Keratinocyte (primary cell): ENCODE measurements at places on chromosomes 4 and X.

DNA sequence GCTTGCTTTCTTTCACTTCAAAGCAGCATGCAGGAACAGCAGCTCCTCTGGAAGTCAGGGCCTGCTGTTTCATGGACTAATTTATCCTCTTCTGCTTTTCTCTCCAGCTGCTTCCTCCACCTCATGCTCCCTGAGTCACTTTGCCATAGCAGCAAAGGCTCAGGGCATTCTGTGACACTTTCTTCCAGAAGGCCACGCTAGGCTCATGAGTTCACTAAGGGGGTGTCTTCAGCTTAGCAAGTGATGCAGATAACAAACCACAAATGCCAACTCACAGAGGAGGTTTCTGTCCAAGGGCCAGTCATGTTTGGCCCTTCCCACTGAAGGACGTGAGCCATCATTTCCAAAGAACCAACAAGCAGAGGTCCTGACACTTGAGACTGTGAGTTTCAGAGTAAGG lies 200.2 kb downstream of the ADGRA3 start:
- no peak for DNase-seq
- H3K36me3 ChIP-seq, result no peaks in the 10 kb centered on the region
- H3K4me3 ChIP-seq, result no peak overlapping the region

- no peak overlapping the region for H3K4me3 ChIP-seq
- H3K36me3 ChIP-seq, result no peaks in the 10 kb centered on the region
- no peaks in the 10 kb centered on the region for H3K4me1 ChIP-seq
- H3K27me3 ChIP-seq, result no peaks in the 10 kb centered on the region
- DNase-seq, result no peak
Measured at GRCh38 chrX:6383917-6384316, 151.0 kb downstream of the VCX3A start.

- H3K4me3 ChIP-seq, result no peak overlapping the region
- H3K27ac ChIP-seq, result no peak overlapping the region
- no peaks in the 10 kb centered on the region for H3K27me3 ChIP-seq
- DNase-seq, result no peak
- H3K36me3 ChIP-seq, result no peaks in the 10 kb centered on the region
- H3K4me1 ChIP-seq, result no peaks in the 10 kb centered on the region
Measured at GRCh38 chr4:24781999-24782745, 13.2 kb upstream of the SOD3 start.

DNA sequence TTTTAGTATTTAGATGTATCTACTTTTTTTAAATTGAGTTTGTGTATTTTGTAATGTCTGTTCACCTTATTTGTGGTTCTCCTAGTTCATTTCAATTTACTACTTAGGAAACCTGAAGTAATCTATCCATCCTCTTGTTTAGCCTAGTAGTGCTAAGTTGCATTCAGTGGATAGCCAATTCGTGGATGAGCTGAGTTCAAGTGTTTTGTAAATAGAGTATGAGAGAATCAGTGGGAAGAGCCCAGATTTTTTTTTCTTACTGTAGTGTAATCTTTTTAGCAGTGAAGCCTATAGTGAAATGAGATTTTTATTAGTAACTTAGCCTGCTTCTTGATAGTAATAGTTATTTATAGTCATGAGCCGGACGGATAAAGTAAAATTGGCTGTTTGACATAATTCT lies 21.7 kb downstream of the STAG2 start:
- no peak overlapping the region for H3K27ac ChIP-seq
- H3K4me3 ChIP-seq, result no peak overlapping the region
- no peaks in the 10 kb centered on the region for H3K36me3 ChIP-seq
- no peak for DNase-seq
- H3K4me1 ChIP-seq, result peaks cover 3% of the 10 kb centered on the region

DNA sequence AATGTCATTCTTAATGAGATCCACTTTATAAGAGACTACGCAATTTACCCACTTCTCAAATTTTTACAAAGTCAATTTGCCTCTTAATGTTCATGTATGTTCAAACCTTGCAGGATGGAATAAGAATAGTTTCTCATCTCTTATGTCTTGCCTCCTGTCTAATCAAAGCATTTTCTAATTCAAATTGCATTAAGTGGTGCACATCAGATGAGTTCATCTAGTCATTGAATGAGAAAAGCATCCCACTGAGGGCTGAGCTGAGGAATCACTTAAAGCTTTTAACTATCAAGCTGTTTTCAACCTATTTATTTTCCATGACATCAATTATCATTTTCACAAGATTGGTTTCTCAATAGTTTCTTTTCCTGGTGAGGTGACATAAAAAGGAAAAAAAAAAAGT lies 1964.0 kb downstream of the PCDH7 start:
- H3K27me3 ChIP-seq, result no peaks in the 10 kb centered on the region
- no peak overlapping the region for H3K4me3 ChIP-seq
- no peaks in the 10 kb centered on the region for H3K36me3 ChIP-seq

DNA sequence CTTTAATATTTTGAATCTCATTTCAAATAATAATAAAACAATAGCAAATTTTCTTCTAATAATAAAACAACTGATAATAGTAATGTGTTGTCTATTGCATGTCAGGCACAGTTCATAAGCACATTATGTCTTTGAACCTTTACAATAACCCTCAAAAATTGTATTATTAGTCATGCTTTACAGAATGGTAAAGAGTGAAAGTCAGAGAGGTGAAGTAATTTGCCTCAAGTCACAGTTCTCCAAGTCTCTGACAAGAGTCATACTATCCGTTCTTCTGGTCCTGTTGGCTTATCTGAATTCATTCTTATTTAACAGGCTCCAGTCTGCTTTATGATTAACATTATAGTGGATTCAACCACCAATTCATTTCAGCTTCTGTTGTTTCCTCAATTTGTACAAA lies 313.0 kb downstream of the AFF2 start:
- no peaks in the 10 kb centered on the region for H3K4me1 ChIP-seq
- no peak overlapping the region for H3K4me3 ChIP-seq
- H3K36me3 ChIP-seq, result no peaks in the 10 kb centered on the region
- no peak overlapping the region for H3K27ac ChIP-seq
- H3K27me3 ChIP-seq, result no peaks in the 10 kb centered on the region

DNA sequence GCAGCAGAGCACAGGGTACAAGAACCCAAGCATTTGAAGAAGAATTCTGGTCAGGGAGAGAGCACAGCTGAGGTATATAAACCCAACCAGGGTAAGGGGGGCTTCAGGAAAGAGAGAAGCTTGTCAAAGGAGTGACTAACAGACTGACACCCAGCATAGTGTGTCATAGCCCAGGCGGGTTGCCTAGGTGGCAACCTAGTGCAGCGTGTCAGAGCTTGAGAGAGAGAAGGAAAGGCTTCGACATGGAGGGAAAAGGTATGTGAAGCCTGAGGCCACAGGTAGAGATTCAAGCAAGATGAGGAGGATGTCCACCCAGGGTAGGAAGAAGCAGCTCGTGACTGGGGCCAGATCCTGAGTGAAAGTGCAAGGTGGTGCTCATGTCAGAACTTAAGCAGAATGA lies 8.5 kb upstream of the ANTXR2 start:
- no peaks in the 10 kb centered on the region for H3K36me3 ChIP-seq

- H3K27ac ChIP-seq, result no peak overlapping the region
- H3K4me3 ChIP-seq, result no peak overlapping the region
- no peaks in the 10 kb centered on the region for H3K36me3 ChIP-seq
- no peaks in the 10 kb centered on the region for H3K27me3 ChIP-seq
- no peak for DNase-seq
- H3K4me1 ChIP-seq, result peaks cover 12% of the 10 kb centered on the region
Measured at GRCh38 chr4:53234111-53234510, 131.8 kb downstream of the SCFD2 start.

DNA sequence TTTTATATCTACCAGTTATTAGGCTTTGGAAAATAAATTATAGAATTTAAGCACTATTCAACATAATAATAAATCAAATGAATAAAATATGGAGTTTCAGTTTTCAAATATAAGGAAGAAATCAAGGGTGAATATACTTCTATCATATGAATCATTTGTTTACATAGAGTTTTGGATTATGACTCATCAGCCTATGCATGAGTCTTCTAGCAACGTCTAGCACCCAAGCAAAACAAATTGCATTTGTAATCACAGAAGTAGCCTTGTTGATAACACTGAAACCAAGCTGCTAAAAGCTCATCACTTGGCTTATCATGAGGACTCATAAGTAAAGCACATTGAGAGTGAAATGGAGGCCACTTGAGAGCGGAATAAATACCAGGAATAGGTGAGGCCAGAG lies 434.6 kb downstream of the PCDH11X start:
- no peak overlapping the region for H3K27ac ChIP-seq
- H3K27me3 ChIP-seq, result no peaks in the 10 kb centered on the region
- DNase-seq, result no peak
- H3K4me3 ChIP-seq, result no peak overlapping the region
- H3K36me3 ChIP-seq, result no peaks in the 10 kb centered on the region

GRCh38 chr4:11074581-11075241 lies 354.0 kb downstream of the HS3ST1 start:
- no peak overlapping the region for H3K4me3 ChIP-seq
- H3K36me3 ChIP-seq, result no peaks in the 10 kb centered on the region
- DNase-seq, result no peak
- H3K27ac ChIP-seq, result no peak overlapping the region
- H3K27me3 ChIP-seq, result no peaks in the 10 kb centered on the region
- H3K4me1 ChIP-seq, result no peaks in the 10 kb centered on the region

- H3K4me1 ChIP-seq, result no peaks in the 10 kb centered on the region
- H3K36me3 ChIP-seq, result no peaks in the 10 kb centered on the region
- H3K4me3 ChIP-seq, result no peak overlapping the region
- peaks cover 3% of the 10 kb centered on the region for H3K27me3 ChIP-seq
- H3K27ac ChIP-seq, result no peak overlapping the region
Measured at GRCh38 chr4:87270825-87271224, 50.4 kb upstream of the KLHL8 start.

- no peaks in the 10 kb centered on the region for H3K36me3 ChIP-seq
- H3K4me1 ChIP-seq, result peaks cover 13% of the 10 kb centered on the region
- DNase-seq, result peak; percentile 28
- no peaks in the 10 kb centered on the region for H3K27me3 ChIP-seq
Measured at GRCh38 chr4:144714166-144714565, 68.2 kb downstream of the HHIP start.

DNA sequence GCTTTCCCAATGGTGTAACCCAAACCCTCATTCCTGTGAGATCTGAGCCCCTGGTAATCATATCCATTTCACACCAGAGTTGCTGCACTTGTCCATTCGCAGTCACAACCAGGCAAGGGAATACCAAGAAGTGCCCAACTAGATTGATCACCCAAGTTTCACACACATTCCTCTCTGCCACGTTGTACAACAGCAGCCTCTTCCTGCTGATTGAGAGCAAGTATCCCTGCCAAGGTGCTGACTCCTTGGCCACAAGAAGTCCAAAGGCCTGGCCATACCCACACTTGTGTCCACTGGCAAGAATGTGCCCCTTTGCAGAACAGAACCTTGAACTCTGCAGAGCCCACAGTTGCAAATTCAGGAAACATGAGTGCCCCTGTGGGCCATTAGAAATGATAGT lies 6.5 kb upstream of the ACOT9 start:
- H3K27me3 ChIP-seq, result no peaks in the 10 kb centered on the region
- no peaks in the 10 kb centered on the region for H3K36me3 ChIP-seq
- no peak overlapping the region for H3K4me3 ChIP-seq
- no peak overlapping the region for H3K27ac ChIP-seq
- no peaks in the 10 kb centered on the region for H3K4me1 ChIP-seq
- DNase-seq, result no peak

GRCh38 chr4:186037692-186038658 lies 31.0 kb upstream of the TLR3 start:
- no peaks in the 10 kb centered on the region for H3K27me3 ChIP-seq
- no peaks in the 10 kb centered on the region for H3K36me3 ChIP-seq
- no peak overlapping the region for H3K4me3 ChIP-seq
- no peaks in the 10 kb centered on the region for H3K4me1 ChIP-seq
- H3K27ac ChIP-seq, result no peak overlapping the region
- peak; percentile 66 for DNase-seq
